Activated CD4-positive, alpha-beta memory T cell treated with anti-CD3 and anti-CD28 coated beads for 36 hours (primary cell): ENCODE measurements at places on chromosomes 12 and 14. TPM values are rescaled to one million over a fixed set of nuclear protein-coding genes. Genes with fewer than 3 reads are reported as not detected.
A peak's percentile ranks its signal among the peaks of the same experiment; 100 is the strongest.

DNA sequence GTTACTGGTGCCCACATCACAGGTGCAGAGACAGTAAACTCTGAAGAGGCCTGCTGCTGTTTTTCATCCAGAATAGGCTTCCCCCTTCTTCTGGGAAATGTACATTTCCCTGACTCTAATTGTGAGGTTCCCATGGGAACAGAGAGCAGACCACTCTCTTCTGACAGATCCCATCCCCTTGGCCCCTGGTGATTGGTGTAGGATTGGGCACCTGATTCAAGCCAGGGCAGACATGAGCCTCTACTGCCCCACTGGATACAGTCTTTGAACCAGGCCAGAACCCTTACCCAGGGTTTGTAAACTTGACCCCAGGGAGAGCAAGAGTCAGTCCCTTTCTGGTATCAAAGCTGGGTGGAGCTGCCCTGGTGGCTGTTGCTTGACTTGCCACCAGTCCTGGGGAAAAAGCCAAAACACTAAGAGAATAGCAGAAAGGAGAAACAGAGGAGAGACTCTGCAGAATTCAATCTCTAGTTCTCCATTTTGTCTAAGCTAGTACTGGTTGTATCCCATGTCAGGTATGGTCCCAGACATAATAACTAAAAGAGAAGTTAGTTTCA lies 14.8 kb upstream of the NFYB start:
- H3K36me3 ChIP-seq = no peaks in the 10 kb centered on the region
- H3K27ac ChIP-seq = no peak overlapping the region
- H3K4me3 ChIP-seq = no peak overlapping the region
- no peaks in the 10 kb centered on the region for H3K27me3 ChIP-seq

DNA sequence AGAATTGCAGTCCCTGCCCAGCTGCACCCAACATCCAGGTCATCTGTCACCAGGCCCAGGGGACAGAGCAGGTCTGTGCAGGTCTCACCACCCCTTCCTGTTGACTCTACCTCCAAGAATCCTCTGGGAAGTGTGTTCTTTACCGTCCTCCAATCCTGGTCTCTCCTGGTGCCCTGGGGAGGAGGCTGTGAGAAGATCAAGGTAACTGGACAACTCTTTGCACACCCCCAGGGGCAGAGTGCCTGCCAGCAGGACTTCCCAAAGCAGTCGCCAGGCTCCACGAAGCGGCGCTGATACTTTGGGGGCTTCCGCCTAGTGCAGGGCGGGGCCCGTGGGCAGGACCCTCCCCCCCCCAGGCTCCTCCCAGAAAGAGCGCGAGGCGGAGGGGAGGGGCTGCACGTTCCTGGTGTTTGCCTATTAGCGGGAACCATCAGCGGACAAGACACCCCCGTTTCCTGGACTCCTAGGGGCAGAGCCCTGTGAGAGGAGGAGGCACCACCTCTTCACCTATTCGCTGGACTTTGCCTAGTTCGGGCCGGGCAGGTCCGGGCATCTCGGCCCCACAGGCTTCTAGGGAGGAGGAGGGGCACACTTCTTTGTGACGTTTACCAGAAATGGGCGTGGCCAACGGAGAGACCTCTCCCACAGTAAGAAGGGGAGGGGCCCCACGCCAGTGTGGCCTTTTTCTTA lies 918.0 kb downstream of the AACS start:
- H3K4me1 ChIP-seq = no peaks in the 10 kb centered on the region
- no peak for DNase-seq
- no peak overlapping the region for H3K27ac ChIP-seq
- no peak overlapping the region for H3K4me3 ChIP-seq
- no peaks in the 10 kb centered on the region for H3K36me3 ChIP-seq

The PAWR gene
- total RNA-seq = 4.6 TPM

- no peaks in the 10 kb centered on the region for H3K36me3 ChIP-seq
- H3K27ac ChIP-seq = no peak overlapping the region
- peak; percentile 51 for DNase-seq
- H3K27me3 ChIP-seq = peaks cover 2% of the 10 kb centered on the region
Measured at GRCh38 chr12:75738486-75738885, 227.1 kb upstream of the KRR1 start.

GRCh38 chr12:58747533-58747932 lies 172.8 kb downstream of the LRIG3 start:
- H3K27me3 ChIP-seq = no peaks in the 10 kb centered on the region
- H3K4me1 ChIP-seq = no peaks in the 10 kb centered on the region
- H3K36me3 ChIP-seq = no peaks in the 10 kb centered on the region
- no peak overlapping the region for H3K4me3 ChIP-seq
- no peak overlapping the region for H3K27ac ChIP-seq

The INHBC gene
- total RNA-seq = not detected

DNA sequence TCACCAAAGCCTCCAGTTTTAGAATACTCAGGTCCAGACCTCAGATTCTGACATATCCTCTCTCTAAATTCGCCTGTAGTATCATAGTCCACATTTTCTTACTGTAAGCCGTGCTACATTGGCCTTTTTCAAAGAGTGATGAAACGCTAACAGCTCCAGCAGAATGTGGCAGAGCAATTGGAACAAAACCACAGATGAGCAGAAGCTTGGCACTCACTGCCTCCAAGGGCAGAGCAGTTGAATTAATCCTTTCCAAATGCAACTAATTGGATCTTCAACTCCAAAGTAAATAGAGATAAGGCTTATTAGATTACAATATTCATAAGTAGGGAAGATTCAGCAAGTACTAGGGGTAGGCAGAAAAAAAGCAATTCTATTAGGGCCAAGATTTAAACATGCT lies 128.3 kb downstream of the SLC35F4 start:
- no peaks in the 10 kb centered on the region for H3K36me3 ChIP-seq
- no peak overlapping the region for H3K27ac ChIP-seq
- no peak for DNase-seq
